ENCODE measurements at places on chromosomes 2 and 18.

DNA sequence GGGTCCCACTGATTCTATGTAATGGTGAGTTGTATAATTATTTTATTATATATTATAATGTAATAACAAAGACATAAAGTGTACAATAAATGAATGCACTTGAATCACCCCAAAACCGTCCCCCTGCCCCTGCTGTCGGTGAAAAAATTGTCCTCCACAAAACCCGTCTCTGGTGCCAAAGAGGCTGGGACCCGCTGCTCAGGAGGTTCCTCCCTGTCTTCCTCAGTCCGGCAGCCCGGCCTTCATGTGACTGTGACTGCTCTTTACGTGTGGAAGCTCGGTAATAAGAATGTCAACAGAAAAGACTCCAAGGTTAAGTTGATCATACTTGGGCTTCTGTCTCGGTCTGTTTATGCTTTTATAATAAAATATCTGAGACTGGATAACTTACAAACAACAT lies 32.7 kb upstream of the ADNP2 start:
- DNase-seq: no peak

DNA sequence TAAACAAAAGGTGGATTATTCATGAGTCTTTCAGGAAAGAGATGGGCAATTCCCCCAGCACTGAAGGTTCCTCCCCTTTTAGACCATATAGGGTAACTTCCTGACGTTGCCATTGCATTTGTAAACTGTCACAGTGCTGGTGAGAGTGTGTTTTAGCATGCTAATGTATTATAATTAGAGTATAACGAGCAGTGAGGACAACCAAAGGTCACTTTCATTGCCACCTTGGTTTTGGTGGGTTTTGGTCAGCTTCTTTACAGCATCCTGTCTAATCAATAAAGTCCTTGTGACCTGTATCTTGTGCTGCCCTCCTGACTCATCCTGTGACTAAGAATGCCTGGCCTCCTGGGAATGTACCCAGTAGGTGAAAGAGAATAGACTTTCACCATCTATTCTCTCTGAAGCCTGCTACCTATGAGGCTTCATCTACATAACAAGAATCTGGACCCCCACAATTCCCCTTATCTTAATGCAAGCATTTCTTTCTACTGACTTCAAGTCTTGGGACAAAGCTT lies 148.7 kb downstream of the CABLES1 start:
- peak; percentile 32 for DNase-seq

GRCh38 chr2:150129921-150130575 lies 357.4 kb downstream of the RND3 start:
- no peak for DNase-seq

DNA sequence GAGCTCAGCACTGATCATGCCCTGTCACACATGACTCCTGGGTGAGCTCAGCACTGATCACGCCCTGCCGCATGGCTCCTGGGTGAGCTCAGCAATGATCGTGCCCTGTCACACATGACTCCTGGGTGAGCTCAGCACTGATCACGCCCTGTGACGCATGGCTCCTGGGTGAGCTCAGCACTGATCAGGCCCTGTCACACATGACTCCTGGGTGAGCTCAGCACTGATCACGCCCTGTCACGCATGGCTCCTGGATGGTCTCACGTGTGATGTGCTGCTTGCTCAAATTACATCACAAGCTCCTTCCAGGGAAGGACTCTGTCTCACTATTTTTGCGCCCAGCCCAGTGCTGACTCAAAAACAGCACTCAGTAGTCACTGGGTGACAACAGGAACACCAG lies 258.0 kb downstream of the HDAC4 start:
- no peak for DNase-seq

DNA sequence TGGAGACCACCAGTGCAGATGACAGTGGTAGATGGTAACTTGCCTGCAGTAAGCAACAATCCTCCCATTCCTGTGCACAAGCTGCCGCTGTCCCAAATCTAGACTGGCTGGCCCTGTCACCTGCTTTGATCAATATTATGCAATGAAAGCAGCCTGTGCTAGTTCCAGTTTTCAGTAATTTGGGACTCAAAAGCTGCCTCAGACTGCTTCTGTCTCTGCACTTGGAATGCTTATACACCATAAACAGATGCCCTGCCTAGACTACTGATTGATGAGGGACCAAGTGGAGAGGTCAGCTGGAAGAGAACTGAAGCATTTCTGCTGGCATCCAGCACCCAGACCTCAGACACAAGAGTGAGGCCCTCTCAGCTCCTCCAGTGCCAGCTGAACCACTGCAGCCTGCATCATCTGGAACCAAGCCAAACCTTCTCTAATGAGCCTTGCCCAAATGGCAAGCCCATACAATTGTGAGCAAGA lies 24.9 kb downstream of the CCBE1 start:
- DNase-seq: no peak

DNA sequence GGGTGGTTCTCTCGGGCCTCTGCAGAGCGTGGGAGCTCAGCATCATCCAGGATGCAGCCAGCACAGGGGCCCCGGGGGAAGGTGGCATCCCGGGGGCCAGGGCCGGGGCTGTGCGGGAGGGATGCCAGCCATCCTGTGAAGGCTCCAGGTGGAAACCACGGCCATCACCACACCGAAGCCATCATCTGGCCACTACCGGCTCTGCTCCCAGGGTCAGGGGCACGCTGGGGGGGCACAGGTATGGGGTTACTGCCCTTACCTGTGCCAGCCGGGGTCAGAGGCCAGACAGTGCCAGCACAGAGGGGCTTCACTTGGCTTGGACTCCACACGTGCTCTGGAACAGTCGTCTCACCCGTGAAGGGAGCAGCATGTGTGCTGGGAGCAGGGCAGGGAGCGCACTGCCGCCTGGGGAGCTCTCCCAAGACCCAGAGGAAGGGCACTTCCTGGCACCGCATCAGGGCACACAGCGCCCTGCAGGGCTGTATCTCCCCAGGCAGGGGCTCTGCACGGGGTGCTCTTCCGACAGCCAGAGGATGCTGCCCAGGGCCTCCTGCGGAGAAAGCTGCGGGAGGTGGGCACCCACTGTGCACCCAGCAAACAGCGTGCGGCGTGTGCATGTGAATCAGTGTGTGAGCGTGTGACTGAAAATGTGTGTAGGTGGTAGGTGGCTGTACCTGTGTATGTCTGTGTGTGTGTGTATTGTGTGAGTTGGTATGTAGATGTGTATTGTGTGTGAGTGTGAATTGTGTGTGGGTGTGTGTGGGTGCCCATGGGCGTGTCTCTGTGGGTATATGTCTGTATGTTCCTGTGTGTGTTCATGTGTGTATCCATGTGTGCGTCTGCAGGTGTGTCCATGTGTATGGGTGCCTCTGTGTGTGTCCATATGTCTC lies 75.0 kb downstream of the PTGR3 start:
- no peak for DNase-seq

- DNase-seq: no peak
These were observed 200.3 kb downstream of the NYAP2 start for GRCh38 chr2:225599856-225600255.

- peak; percentile 4 for DNase-seq
These were observed 217.8 kb downstream of the HAUS1 start for GRCh38 chr18:46321955-46322354.

GRCh38 chr2:191499050-191499449 lies 178.9 kb upstream of the NABP1 start:
- no peak for DNase-seq

DNA sequence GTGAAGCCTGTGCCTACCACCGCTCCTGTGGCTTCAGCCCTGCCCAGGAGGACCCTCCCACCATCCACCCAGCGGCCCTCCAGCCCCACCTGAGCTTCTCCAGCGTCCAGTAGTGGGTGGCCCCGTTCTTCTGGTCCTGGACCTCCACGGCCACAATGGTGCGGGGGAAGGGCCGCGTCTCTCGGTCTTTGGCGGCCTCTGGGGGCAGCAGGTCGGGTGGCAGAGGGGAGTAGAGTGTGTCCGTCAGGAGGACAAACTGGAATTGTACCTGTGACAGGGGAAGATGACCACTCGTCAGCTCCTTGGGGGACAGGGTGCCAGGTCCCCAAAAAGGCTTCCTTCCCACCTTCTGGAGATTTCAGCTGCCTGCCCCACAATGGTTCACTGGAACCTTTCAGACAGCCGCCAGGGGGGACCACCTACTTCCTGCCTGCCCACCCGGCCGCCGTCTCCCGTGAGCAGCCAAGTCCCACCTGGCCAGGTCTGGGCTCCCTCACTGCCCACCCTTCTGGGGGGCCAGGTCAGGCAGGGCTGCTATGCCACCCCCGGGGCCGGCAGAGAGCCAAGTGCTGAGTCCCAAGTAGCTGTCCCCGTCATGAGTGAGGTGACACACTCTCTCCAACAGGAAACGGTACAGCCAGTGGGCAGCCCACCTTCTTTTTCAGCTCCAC lies 59.3 kb downstream of the KIF1A start:
- no peak for DNase-seq

- no peak for DNase-seq
These were observed 109.0 kb downstream of the ACAA2 start for GRCh38 chr18:49704334-49704733.

DNA sequence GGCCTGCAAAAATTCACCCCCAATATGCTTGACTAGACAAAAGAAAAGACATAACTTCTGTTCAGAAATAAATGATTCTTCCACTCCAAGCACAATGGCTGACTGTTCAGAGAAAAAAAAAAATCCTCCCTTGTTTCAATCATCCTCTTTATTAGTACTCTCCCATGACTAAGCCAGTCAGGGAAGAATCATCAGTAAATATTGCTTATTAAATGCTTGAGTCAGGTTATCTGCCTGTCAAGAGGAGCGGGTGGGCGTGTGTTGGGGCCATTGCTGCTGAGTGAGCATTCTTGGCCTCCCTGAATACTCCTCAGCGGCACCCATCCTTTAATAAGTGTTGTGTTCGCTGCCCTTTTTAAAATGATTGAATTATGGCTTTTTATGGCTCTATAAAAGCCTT lies 1334.8 kb upstream of the CELF4 start:
- no peak for DNase-seq

GRCh38 chr2:207662203-207662602 lies 37.0 kb upstream of the METTL21A start:
- no peak for DNase-seq

GRCh38 chr2:105517814-105518705 lies 119.2 kb upstream of the FHL2 start:
- no peak for DNase-seq

GRCh38 chr2:43004879-43005244 lies 212.5 kb upstream of the HAAO start:
- DNase-seq: no peak

DNA sequence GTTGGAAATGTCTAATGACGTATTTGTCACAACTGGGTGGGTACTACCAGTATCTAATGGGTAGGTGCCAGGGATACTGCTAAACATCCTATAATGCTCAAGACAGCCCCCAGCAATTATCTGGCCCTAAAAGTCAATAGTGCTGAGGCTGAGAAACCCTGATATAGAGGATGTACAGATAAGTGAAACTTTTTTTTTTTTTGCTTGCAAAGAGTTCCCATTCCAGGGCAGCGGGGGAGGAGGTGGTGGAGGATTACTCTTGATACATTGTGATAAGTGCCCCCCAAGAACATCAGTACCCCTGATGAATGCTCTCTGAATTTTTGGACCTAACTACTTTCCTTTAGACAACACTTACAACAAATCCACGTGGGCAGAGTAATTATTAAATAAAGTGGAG lies 329.7 kb upstream of the SPRED2 start:
- DNase-seq: no peak

DNA sequence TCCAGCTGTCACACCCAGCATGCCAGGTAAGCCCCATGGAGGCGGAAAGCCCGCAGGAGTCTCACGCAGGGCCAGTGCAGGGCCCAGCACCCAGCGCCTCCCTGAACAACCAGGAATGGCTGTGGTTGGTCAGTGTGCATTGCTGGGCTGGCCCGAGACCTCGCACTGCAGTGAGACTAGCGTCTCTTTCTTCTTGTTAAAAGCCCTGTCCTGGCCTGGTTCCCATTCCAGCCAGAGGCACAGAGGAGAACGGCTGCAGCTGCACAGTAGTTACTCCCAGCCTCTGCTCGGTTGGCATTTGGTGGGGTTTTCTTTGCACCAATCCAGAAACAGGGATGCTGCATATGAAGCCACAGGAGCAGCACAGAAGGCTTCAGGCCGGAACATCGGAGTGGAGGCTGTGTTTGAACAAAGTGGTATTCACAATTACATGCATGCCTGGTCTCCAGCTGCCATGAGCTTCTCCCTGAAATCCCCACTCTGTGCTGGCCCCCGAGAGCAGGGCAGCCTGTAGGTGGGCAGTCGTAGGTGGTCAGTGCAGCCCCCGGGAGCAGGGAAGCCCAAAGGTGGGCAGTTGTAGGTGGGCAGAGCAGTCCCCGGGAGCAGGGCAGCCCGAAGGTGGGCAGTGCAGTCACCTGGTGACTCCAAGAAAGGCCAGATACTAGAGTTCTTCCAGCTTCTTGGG lies 163.7 kb upstream of the PXDN start:
- DNase-seq: no peak

DNA sequence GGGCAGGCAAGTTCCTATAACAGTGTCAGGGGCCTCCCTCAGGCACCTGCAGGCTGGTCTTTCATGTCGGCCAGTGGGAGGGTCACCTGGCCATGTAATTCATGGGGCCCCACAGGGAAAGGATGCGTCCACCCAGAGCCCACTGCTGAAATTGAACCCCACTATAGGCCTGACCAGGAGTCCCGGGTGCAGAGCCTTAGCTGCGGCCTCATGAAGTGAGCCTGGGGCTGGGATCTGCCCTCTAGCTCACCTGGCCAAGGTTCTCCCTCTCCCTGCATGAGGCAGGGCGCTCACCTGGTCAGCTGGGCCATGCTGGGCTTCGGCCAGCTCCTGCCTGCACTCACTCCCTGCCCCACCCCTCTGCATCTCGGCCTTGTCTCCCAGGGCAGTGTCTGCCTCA lies 41.1 kb downstream of the C1QL2 start:
- DNase-seq: no peak

DNA sequence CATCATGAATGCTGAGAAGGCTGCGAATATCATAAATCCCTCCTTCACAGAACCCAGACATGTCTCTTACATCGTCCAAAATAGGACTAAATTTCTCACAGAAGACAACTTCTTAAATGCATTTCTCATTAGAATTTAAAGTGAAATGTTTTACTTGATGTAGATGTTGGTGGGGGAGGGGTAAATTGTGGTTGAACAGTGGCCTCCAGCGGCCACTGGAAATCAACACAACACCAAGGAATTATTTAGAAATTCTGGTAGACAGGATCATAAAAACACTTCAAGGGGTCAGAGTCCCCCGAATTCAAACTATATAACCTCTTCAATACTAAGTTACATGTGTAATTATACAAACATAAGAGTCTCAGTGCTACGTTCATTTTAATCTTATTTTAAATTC lies 135.9 kb downstream of the ABCA12 start:
- DNase-seq: peak; percentile 51

GRCh38 chr18:61183798-61184197 lies 149.4 kb upstream of the CDH20 start:
- DNase-seq: no peak

- DNase-seq: peak; percentile 70
These were observed 2.7 kb downstream of the ID2 start for GRCh38 chr2:8684540-8684877.

DNA sequence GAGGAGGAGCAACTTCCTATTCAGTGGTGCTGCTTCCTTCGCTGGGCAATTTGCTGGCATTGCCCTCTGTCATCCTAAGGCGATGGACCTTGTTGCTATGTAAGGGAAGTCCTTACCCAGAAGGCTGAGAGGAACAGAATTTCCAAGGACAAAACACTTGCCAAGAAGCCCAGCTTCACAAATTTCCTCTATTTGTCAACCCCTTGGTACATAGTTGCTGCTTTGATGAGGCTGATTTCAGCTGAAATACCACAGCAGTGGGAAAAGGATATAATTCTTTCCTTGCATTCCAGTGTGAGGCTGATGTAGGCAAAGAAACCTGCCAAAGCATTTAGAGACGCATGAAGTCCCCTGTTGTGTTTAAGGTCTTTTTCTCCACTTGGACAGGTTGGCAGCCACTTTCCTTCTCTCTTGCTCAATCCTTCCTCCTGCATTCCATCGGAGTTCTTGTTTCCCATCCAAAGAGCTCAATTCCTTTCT lies 16.4 kb upstream of the ST3GAL5 start:
- no peak for DNase-seq

GRCh38 chr2:148545390-148546256 lies 98.9 kb upstream of the EPC2 start:
- DNase-seq: no peak
